ENCODE measurements at places on chromosomes 3 and 15.

DNA sequence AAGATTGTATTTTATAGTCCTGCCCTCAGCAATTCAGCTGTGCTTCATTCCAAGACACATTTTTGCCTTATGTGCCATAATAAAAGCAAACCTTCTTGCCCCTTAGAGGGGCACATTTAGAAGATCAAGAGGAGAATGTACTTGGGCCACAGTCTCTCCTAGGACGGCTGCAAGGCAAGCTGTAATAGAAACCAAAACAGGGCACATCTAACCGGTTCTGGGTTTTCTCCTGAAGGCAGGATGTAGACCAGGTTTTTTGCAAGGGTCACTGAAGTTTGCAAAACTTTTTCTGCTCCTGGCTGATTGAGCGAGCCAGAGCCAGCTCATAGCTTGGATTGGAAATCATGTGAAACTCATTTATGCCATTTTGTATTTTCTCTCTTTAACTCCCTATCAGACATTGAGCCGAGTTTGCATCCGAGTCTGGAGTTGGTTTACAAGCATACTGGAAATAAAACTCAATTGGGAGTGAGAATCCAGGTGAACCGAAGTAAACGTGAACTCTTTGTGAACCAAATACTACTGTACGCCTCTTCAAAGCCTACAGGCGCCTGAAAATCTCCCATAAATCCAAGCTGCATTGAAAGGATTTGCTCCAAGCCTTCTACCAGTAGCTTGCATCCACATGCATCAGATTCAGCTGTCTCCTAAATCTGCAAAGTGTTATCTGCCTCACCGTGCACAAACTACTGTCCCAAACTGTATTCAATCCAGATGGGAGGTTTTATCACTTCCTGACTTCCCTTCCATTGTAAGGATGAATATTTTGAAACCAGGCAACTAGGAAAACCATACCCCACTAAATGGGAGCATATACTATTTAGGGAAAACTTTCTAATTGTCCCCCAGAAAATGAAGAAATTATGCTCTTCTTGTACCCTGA, 60.9 kb upstream of the TSC22D2 start:
- no peak for DNase-seq

DNA sequence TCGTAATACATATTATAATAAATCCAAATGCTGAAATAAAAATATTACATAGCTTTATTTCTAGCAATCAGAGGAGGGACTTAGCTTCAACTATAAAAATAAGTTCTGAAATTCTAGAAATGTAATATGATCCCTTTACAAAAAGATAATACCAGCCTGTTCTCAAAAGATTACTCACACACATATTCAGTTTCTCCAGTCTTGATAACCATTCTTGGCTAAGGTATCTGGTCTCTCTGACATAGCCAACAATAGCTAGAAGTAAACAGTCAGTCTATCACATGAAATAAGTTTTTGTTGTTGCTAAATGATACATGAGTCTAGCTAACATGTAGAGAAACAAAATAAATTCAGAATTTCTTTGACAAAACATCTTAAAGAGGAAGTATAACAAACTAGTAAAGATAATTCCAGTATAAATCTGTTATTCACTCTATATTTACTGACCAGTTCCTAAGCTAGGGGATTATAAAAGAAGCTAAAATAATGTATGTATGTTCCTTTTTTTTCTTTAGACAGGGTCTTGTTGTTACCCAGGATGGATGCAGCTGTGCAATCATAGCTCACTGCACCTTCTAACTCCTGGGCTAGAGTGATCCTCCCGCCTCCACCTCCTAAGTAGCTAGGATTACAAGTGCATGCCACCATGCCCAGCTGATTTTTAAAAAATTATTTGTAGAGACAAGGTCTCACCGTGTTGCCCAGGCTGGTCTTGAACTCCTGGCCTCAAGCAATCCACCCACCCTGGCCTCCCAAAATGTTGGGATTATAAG, 170.6 kb downstream of the TBL1XR1 start:
- DNase-seq: no peak

DNA sequence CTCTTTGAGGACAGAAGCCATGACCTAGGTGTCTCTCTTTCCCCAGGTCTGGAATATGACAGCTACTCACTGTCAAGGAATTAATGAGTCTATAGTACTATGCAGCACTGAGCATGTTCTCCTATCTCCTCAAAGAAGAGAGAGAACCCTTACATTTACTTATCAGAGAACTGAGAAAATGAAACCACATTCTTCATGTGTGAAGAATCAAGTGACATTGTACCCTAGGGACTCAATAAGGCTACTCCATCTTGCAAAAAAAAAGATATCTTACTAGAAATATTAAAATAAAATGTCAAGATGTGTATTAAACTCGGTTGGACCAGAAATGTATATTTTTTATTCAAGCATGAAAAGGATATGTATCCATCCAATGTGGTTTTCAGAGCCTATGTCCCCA, 133.2 kb upstream of the COL8A1 start:
- no peak for DNase-seq

GRCh38 chr3:47314056-47314764, 31.5 kb downstream of the KLHL18 start:
- no peak for DNase-seq

GRCh38 chr3:112376241-112376911, 43.4 kb downstream of the CD200 start:
- no peak for DNase-seq

DNA sequence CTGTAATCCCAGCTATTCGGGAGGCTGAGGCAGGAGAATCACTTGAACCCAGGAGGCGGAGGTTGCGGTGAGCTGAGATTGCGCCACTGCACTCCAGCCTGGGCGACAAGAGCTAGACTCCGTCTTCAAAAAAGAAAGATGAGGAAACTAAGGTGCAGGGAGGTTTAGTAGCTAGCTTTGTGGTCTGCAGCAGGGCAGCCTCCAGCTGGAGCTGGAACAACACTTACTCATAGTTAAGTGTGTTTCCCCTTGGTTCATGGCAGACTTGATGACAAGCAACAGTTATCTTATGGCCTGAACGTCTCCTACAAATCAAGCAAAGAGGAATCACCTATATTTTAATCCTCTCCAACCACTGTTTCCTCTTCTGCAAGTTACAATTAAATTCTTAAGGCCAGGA, 12.6 kb downstream of the KAT2B start:
- DNase-seq: no peak

DNA sequence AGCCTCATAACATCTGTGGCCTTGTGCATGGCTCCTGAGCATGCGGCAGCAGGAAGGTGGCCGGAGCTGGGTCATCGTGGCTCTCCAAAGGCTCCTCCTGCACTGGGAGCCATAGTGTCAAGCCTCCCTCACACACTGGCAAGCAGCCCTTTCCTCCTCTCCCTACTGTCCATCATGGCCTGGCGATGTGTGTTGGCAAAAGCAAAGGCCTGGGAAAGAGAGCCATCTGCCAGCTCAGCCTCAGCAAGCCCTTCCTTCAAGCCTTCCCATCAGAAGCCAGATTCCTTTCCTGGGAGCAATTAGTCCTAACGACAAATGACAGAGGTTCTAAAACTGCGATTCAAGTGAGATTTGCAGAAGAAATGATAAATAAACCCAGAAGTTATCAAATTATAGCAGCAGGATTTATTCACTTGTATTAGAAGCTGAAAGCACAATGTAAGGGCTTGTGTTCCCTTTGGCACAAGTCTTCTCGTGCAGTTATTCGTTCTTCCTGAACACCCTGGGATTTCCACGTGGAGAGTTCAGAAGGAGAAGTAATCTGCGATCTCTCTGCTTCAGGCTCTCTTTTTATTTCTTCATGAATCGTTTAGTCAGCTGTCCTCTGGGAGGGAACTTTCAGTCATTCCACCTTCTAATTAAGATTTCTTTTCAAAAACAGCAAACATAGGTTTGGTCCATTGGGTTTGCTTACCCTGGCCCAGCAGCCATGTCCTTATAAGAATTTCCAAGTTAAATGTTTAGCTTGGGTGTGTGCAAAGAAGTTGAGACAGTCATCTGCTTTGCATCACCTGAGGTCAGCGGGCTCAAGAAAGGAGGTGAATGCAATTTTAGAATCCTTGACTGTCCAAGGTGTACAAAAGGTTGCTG, 110.3 kb upstream of the TMC3 start:
- DNase-seq: no peak

GRCh38 chr3:24605511-24606028, 110.9 kb upstream of the THRB start:
- DNase-seq: no peak

GRCh38 chr3:63349583-63350573, 71.8 kb downstream of the SYNPR start:
- DNase-seq: no peak

DNA sequence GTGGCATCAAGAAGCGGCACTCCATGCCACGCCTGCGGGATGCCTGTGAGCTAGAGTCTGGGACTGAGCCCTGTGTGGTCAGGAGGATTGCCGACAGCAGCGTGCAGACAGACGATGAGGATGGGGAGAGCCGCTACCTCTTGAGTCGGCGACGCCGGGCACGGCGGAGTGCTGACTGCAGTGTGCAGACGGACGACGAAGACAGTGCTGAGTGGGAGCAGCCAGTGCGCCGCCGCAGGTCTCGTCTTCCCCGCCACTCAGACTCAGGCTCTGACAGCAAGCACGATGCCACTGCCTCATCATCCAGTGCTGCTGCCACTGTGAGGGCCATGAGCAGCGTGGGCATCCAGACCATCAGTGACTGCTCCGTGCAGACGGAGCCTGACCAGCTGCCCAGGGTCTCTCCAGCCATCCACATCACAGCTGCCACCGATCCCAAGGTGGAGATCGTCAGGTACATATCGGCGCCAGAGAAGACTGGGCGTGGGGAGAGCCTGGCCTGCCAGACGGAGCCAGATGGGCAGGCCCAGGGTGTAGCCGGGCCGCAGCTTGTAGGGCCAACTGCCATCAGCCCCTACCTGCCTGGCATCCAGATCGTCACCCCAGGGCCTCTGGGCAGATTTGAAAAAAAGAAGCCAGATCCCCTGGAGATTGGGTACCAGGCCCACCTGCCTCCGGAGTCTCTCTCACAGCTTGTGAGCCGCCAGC, 16.8 kb upstream of the APEH start:
- no peak for DNase-seq

DNA sequence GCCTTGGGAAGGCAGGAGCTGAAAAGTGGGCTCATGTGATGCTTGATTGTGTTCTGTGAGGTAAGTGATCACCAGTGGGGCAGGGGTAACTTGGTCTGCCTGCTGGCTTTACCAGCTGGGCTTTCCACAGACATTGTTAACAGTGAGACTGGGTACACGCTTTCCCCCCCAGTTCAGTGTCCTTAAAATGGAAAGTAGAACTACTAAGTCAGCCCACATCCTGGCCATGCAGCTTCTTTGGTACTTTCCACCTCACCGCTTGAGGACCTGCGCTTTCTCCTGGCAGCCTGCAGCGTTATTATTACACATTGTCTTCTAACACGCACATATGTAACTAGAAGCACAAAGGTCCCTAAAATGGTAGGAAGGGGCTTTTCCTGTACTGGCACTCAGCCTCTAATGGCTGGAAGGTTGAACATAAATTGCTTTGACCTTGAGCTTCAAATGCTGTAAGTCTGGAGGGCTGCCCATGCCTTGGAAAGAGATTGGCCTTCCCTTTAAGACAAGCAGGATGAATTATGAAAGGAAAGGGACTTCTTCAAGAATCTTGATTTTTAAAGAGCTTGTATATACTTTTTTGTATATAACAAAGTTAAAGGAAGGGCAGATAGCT, 216.1 kb upstream of the ROPN1 start:
- DNase-seq: no peak

- DNase-seq: no peak
These were observed 173.1 kb upstream of the CHRNA7 start for GRCh38 chr15:31857194-31857593.

GRCh38 chr15:74443100-74443909, 9.5 kb upstream of the SEMA7A start:
- DNase-seq: no peak

GRCh38 chr15:65365229-65365628, 12.6 kb downstream of the IGDCC3 start:
- no peak for DNase-seq

All from central memory CD8-positive, alpha-beta T cell (primary cell).